ENCODE measurements at places on chromosomes 5 and 9.

DNA sequence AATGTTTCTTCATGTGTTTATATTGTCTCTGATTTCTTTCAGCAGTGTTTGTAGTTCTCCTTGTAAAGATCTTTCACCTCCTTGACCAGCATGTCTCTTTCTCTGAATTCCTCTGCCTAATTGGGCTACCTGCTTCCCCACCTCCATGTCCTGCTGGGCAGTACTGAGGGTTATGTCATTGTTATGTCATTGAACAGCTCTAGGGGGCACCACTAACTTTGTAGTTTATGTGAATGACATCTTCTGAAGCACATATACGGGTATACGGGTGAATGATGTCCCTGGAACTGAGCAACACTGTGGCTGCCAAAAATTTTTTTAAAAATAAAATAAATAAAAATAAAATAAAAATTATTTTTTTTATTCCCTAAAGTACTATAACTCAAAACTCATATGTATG, 16.9 kb upstream of the SNCAIP start:
- ATAC-seq: no peak

- no peak for ATAC-seq
Observed at GRCh38 chr5:102991802-102992201, 128.1 kb downstream of the GIN1 start.

- ATAC-seq: no peak
Observed at GRCh38 chr5:168877132-168877892, 298.1 kb upstream of the PANK3 start.

DNA sequence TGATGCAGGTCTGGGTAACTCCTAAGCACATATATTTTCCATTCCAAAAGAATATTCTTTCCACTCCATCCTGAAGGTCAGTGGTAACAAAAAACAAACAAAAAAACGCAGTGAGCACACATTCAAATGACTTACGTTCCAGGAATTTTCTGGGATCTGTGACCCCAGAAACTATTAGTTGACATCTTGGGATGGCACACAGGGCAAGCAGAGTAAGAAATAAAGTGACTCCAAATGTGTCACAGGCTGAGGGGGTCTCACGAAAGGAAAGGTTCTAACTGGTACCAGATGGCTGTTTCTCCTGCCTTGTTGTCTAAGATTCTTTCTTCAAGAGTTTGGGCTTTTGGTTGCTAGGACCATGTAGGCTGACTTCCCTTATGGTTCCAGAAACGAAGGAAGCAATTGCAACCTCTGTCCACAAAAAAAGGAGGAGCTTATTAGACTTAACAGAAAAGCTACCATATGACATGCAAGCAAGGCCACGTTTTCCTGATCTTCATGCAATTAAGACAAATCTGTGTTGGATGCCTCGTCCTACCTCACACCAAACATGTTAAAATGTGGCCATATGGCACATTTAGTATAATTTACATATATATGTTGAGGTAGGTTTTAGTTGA, 32.7 kb downstream of the PTGS1 start:
- ATAC-seq: no peak

- peak; percentile 23 for ATAC-seq
Observed at GRCh38 chr5:32302835-32303754, 9.6 kb downstream of the MTMR12 start.

DNA sequence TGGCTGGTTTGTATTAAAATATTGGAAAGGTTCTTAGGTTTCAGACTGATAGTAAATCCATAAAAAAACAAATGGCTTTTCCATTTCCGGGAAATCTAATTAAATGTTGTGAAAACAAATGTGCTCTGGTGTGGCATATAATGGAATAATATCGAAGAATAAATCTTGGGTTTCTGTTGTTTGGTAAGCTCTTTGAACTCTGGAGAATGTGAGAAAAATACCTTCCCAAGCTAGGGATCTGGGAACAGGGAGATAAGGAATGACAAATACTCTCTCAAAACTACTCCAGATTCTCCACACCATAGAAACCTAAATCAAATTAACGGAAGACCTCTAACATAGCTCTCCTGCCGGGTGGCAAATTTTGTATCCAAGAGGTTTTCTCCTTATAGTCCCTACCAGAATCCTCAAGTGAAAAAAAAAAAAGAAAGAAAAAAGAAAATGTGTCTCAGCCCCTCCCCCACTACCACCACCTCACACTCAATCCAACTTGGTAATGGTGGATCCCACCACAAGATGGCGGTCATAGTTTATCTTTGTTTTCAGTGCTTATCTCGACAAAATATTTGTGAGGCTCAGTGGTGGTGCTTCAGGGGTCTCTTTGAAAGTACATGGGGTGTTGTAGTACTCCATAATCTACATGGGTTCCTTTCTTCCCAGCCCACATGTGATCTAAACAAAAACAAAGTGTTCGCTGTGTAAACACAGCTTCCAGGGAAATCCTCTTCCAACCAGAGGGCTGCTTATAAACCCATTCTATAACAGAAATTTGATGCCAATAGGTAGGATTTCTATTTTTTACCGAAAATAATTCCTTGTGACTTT, 54.5 kb upstream of the FST start:
- ATAC-seq: no peak

GRCh38 chr5:17230808-17231525, 13.5 kb downstream of the BASP1 start:
- no peak for ATAC-seq

DNA sequence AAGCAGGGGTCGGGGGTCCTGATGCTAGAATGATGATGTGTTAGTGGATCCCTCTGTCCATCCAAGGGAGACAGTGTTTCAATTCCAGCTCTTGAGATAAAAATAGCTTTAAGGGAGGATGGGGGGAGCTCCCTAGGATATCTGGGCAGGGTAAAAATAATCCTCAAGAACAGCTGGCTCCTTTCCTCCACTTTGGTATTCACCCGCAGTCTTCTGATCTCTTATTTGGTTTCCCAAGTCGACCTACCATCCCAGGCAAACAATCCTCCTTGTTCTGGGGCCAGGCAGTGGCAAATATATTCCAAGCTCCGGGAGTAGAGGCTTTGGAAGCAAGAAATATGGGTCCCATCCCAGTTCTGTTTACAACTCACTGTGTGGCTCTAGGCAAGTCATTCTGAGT, 14.5 kb upstream of the COL27A1 start:
- no peak for ATAC-seq
